ENCODE measurements at places on chromosomes 4 and X.

DNA sequence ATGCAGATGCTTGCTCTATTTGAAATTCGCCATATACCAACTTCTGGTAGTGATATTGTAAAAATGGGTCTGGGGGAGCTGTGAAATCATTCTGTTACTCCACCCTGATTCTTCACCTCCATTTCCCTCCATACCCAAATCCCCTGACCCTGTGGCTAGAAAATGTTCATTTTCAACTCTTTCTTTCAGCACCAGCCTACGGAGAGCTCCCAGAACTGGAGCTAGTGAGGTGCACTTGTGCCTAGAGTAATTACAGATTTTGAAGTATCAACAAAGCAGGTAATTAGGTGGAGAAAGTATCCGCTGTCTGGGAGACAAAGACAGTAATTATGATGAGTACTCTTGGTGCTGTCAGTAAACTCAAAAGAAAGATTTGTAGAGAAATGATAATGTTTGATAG is 8.1 kb downstream of the ARHGAP36 start:
- no peak for DNase-seq

DNA sequence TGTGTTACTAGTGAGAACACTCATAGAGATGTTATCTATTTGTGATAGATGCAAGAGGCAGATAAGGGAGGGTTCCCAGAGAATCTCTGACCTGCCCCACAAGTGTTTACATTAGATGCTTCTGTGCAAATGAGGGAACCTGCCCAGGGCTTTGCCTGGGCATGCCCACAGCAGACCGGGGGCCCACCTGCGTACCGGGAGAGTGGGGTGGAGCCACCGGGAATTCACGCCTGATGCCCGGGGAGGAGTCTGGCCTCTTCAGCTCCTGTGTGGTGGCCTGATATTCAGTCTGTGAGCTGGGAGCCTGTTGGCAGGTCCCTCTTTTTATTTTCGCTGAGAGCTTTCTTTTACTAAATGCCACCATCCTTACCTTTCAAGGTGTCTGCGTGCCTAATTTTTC is 155.7 kb downstream of the SNCA start:
- no peak for DNase-seq

- DNase-seq, result no peak
Measured at GRCh38 chr4:15653420-15653819, 1.7 kb downstream of the FBXL5 start.

DNA sequence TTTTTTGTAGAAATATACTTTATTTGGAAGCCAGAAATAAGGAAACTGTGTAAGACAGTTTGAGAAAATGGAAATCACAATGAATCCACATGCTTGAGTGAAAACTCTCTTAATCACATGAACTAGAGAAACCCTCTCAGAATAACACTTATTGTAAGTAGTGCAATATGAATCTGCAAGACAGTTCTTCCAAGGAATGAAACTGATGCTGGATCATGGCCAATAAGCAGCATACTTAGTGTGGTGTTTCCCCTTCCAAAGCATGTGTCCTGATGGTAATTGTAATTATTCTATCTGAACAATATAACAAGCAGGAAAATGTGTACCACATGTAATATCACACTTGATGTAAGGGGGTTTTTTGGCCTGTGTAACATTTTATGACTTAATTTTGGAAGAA is 1870.5 kb upstream of the TENM3 start:
- DNase-seq, result no peak

- DNase-seq, result no peak
Measured at GRCh38 chr4:2320152-2320551, 58.2 kb upstream of the MXD4 start.

DNA sequence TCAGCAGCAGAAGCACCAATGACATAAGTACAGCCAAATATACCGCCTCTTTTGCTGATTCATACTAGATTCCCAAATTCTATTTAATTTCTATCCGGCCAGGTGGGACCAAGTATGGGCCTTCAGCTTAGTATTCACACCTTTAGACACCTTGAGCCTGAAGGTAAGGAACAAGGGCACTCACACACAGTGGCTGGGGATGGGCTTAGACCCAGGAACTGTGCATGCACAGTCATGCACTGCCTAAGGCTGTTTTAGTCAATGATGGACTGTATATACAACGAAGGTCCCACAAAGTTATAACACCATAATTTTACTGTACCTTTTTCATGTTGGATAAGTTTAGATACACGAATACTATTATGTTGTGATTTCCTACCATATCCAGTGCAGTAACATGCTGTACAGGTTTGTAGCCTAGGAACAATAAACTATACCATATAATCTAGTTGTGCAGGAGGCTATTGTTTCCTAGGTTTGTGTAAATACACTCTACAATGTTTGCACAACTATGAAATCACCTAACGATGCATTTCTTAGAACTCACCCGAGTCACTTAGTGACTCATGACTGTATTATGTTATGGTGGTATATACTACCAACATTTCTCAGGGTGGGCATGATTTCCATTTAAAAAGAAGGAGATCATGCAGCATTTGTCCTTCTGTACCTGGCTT is 9.7 kb upstream of the CLNK start:
- no peak for DNase-seq

- DNase-seq, result no peak
Measured at GRCh38 chrX:102599951-102600579, 750 bp downstream of the ARMCX5 start.

Data from nucleus accumbens (tissue), 56 donors.